AG09319 (cell line): ENCODE measurements at places on chromosomes 11 and 22.

GRCh38 chr22:32720924-32721323, 80.6 kb upstream of the TIMP3 start:
- DNase-seq = no peak

DNA sequence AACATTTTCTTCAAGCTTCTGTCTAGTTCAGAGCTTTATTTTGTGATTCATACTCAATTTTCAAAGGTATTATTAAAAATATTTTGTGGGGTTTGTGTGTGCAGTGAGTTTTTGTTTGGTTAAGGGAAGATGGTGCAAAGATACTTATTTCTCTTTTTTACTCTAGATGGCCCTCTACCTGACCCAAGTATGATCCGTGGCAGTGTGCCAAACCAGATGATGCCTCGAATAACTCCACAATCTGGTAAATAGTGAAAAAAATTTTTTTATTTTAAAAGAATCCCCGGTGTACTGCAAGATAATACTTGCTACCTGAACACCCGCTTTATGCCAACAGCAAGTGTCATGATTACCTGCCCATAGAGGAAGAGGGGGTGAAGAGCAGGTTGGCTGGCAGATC, 54.2 kb downstream of the EP300 start:
- DNase-seq = no peak

GRCh38 chr11:22304337-22304961, 33.7 kb upstream of the SLC17A6 start:
- peak; percentile 1 for DNase-seq

- no peak for DNase-seq
Measured at GRCh38 chr22:24305260-24305692, 34.6 kb downstream of the SPECC1L start.

DNA sequence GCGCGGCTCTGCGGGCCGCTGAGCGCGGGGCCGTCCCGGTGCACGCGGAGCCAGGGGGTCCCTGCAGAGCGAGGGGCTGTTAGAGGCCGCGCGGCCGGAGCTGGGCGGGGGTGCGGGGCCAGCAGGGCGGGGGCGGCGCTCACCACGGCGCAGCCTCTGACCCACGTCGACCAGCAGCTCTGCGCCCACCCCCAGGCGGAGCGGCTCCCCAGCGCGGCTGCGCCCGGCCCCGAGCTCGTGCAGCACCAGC, 385 bp upstream of the SCO2 start:
- DNase-seq = no peak

DNA sequence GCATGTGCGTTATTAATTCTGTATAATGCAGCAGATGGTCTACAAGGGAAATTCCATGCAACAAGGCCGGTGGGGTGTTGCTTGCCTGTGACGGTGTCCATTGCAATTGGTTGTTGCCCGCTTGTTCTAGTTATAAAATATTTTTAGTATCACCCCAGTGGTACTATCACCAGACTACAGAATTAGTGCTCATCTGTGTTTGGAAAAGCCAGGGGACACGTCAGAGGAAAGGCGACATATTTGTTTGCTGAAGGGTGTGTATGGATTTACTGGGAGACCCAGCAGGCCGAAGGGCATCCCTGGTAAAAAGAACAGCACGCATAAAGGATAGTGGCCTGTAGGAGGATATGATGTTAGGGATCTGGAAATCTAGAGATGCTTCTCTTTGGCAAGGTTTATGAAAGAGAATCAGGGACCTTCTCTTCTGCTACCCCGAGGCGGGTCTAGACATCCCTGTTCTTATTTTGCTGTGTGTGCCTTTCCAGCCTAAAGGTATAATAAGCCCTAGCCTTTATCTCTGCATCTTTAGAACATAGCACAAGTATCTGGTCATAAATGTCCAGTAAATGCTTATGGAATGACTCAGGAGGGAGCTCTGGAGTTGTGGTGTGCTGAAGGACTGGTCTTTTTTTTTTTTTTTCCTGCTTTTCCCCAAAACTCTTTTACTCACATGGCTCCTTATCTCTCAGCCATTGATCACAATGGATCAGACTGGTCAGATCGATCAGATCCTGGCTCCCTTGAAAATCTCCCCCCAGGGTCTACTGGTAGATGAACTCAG, 90.9 kb downstream of the LDLRAD3 start:
- DNase-seq = peak; percentile 27

- no peak for DNase-seq
Measured at GRCh38 chr11:9569588-9570164, 3.8 kb upstream of the WEE1 start.

DNA sequence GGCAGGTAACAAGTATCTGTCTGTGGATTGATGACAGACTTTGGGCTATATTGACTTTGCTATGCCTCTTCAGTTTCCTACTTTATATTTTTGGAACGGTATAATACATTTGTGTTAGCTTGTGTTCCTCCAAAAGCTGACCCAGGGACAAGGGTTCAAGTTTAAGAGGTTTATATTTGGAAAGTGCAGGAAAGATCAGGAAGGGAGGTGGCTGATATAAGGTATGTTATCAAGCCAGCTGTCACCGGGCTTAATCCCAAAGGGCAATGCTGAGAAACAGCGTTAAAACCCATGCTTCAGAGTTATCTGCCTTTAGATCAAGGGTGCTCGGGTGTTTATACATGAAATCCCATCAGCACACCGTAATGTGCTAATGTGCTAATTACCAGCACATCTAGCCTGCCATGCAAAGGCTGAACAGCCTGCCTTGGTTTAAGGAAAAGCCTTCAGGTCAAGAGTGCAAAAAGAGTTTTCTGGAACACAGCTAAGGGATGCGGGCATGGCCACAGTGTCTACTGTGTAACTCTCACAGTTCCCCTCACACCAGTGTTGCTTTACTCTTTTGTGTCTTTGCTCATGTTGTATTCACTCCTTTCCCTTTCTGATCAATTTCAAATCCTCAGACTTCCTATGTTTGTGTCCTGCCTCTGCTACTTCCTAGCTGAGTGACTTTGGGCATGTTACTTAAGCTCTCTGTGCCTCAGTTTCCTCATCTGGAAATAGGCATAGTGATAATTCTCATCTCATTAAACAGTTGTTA, 77.5 kb downstream of the BDNF start:
- DNase-seq = no peak

DNA sequence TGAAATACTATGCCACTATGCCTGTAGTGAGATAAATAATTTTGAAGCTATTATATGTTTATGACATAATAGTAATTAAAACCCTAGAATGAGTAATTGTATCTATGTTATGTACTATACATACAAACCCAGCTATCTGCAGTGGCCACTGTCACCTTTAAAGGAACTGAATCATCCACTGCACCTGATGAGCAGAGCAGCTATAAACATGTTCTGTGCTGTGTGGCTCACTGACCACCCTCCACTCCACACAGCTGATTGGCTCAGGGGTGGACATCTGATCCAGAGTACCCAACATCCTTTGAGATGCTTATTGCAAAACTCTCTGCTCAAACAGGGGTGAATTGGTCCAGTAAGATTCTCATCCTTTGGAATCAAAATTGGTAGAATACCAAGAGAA, 19.2 kb upstream of the RRAS2 start:
- no peak for DNase-seq

- no peak for DNase-seq
Measured at GRCh38 chr22:41382098-41382578, 396 bp downstream of the TEF start.

GRCh38 chr11:123144707-123145106, 50.3 kb downstream of the CLMP start:
- no peak for DNase-seq

- no peak for DNase-seq
Measured at GRCh38 chr11:114566276-114566675, 6.6 kb upstream of the NXPE1 start.

GRCh38 chr22:20159076-20159475, 8.2 kb upstream of the CCDC188 start:
- DNase-seq = no peak

DNA sequence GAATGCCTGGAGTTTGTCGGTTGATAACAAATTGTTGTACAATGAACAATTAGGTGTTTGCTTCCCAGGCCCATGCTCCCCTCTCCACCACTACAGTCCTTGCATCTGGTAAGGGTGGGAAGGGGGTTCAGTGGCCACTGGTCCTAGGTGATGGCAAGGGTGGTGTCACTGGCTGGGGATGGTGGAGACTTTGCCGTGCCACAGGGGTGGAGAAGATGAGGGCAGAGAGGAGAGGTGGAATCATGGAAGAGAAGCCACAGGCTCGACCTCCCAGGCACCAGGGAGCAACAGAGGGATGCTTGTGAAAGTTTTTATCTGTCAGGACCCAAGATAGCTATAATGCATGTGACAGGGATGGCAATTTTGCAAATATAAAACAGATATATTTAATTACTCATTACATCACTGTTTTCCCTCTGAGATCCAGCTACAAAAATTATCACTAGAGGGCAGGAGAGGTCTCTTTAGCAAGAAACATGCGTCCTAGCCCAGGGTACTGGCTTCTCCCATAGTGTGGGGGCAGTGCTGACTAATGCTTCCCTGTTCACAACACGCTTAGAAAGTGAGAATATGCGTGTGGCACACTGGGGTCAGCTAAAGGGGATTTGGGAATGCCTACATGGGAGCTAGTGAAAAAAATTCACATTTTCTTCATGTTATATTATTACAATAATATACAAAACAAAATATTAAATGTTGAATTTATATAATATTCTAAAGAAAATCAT, 49.0 kb upstream of the AMPD3 start:
- peak; percentile 70 for DNase-seq

GRCh38 chr11:66745356-66746235, 16.6 kb upstream of the SPTBN2 start:
- no peak for DNase-seq

DNA sequence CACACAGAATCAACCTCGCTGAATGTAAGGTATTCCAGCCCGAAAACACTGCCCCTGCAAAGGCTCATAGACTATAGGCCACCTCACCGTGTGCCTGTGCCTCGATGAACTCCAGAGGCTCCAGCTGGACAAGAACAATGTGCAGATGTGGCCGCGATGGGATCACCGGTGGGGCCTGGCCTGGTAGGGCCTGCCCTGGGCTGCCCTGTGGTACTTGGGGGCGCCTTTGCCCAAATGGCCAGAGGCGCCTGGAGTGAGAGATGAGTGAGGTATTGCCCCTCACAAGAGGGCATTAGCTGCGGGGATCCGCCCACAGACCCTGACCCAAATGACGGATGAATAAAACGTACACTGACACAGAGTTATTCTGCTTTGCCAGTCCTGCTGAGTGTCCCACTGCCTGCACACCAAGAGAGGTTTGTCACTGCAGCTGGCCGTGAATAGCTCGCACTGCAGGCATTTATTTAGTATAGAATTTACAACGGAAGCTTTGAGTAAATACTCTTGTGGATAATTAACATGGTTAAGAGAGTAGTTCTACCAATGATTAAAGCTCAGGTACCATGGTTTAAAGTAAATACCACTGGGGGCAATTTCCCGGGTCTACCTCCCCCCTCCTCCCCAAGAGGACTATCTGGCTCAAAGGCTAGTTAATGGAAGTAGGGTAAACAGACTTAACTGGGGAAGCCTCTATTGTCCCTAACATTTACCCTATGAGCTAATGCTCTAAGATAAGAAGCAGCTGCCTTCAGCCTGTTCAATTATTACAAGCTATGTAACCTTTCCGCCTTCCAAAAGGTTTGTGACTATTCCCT, 101.1 kb upstream of the IGLL5 start:
- no peak for DNase-seq

GRCh38 chr22:18983120-18983651, 47.1 kb upstream of the PRODH start:
- DNase-seq = no peak

- no peak for DNase-seq
Measured at GRCh38 chr11:17609291-17610084, 62.4 kb downstream of the OTOG start.

DNA sequence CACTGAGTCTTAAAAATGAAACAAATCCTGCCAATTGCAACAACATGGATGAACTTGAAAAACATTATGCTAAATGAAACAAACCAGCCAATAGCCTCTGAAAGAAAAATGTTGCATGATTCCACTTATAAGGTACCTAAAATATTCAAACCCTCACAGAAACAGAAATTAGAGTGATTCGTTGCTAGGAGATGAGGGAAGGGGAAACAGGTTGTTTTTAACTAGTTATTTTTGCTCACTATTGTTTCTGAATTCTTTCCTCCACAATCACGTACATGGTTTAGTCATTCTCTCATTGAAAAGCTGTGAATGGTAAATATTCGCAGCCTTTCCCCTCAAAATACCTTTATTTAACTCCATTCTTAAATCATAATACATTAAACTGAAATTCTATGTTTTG, 14.0 kb upstream of the TYR start:
- DNase-seq = no peak

DNA sequence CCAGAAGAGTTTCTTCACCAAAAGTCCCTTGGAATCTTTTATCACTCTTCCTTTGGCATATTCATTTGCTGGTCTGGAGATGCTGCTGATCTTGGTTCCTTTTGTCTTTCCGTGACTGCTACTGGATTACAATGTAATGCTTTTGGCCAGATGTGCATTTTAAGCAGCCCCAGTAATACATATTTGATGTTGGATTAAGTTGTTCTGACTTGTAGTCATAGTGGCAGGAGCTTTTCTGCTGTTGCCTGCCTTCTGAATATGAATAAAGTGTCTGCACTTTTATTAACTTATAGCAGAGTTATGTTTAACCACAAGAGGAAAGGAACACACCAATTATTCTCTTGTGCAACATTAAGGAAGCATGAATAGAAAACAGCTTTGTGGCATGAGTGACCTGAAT, 360.0 kb upstream of the DDI1 start:
- DNase-seq = no peak

GRCh38 chr11:9047964-9048523, 43.4 kb downstream of the SCUBE2 start:
- DNase-seq = peak; percentile 40

- no peak for DNase-seq
Measured at GRCh38 chr11:44270403-44271273, 39.3 kb downstream of the ALX4 start.

- no peak for DNase-seq
Measured at GRCh38 chr11:13947379-13947778, 15.1 kb upstream of the SPON1 start.

- peak; percentile 43 for DNase-seq
Measured at GRCh38 chr11:79440571-79441460, at the start of gene TENM4. TSS of gene TENM4 (minus strand) at chr11:79441030. CDS start at chr11:79069944, 371,086 bp downstream.

GRCh38 chr11:128174465-128175291, 412.7 kb downstream of the ETS1 start:
- DNase-seq = no peak

- no peak for DNase-seq
Measured at GRCh38 chr11:95363164-95363563, 132.2 kb upstream of the SESN3 start.

DNA sequence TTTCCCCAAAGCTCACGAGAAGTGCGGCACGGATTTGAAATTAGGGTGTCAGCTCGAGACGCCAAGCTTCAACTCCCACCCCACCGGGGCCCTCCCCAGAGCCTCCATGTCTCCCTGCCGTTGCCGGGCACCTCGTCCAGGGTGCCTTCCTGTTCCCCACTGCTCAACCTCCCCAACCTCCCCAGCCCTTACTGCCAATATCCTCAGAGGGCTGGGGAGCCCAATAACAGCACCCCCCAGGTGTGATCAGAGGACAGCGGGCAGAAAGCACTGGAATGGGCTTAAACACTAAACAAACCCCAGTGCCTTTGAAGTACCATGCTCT, 1336.4 kb downstream of the TBC1D22A start:
- no peak for DNase-seq

GRCh38 chr11:78078218-78079167, 1.2 kb downstream of the NDUFC2 start:
- DNase-seq = no peak

GRCh38 chr22:46483353-46483752, 54.1 kb downstream of the CELSR1 start:
- DNase-seq = no peak
